ENCODE measurements at places on chromosomes 2 and 18.

DNA sequence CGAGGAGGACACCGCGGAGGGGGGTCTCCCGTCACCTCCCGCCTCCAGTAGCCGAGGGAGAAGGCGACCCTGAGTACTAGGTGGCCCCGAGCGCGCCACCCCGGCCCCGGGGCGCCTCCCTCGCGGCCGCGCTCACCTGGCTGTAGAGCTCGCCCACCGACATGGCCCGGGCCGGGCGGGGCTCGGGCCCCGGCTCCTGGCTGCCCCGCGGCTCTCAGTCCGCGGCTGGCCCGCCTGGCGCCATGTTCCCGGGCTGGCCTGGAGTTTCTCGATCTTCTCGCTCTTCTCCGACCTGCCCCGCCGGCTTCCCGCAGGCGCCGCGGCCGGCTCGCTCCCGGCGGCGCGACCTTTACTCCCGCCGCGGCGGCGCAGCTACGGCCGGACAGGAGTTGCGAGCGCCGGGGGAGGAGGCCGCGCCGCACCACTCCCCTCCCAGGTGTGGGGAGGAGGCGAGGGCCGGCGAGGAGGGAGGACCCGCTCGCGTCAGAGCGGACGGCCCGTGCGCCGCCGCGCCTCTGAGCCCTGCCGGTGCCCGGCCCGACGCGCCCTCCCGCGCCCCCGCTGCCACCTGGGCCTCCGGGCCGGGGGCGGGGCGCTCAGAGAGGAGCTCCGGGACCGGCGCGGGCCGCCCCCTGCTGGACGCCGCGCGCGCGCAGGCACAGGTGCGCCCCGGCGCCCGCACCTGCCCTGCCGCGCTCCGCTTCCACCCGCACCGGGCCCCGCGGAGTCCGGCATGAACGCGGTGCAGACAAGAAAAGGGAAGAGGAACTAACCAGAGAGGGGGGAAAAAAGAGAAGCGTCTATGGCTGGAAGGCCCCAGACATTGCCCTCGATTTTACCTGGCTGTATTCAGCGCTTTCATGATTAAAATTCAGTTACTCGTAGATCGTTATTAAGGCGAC lies at the start of gene MYO5B:
Gene MYO5B, minus strand, starts transcription at position 517 of the 902 bp plus-strand sequence. Its CDS starts 354 bp downstream, at position 163.
- no peak for DNase-seq

DNA sequence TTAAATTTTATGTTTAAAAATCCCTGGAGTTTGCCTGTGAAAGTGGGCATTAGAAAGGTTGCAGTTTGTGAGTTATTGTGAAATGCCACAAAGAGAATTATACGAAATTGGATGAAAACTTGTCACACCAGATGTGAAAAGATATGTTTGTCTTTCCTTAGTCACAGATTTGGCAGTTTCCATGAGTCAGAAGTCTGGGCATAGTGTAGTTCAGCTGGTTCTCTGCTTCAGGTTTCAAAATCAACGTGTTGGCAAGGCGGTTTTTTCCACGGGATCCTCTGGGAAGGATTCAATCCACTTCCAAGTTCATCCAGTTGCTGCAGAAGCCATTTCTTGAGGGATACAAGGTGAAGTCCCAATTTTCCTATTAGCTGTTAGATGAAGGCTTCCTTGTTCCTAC lies 658.0 kb upstream of the CDH2 start:
- no peak for DNase-seq

- DNase-seq, result peak; percentile 61
Observed at GRCh38 chr2:59301466-59302402, 1060.6 kb upstream of the FANCL start.

GRCh38 chr2:205175831-205176230 lies 506.5 kb upstream of the NRP2 start:
- no peak for DNase-seq

GRCh38 chr2:50878251-50878650 lies 153.7 kb downstream of the NRXN1 start:
- no peak for DNase-seq

DNA sequence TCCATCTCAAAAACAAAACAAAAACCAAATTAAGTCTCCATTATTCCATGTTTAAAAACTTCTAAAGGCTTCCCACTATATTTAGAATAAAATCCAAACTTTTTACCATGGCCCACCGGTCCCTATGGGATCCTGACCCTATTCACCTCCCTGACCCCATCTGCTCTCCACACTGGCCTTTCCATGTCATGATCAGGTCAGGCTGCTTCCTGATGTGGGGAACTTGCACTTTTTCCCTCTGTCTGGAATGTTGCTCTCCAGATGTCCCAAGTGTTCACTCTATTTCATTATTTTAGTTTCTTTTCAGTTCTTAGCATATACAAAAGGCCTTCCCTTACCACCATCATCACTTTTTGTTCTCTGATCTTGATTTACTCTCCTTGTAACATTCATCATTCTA lies 7.5 kb upstream of the MTA3 start:
- DNase-seq, result no peak

DNA sequence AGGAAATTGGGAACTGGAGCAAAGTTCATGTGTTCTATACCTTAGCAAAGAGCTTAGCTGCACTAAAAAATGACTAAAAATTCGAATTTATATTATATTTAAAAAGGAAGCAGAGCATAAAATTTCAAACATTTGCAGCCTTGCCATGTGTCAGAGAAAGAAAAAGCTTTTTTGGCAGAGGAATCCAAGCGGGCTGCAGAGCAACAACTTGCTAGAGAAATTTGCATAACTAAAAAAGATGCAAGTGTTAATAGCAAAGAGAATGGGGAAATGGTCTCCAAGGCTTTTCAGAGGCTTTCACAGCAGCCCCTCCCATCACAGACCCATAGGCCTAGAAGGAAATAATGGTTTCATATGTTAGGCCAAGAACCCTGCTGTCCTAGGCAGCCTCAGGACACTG lies 1315.9 kb downstream of the DSC3 start:
- DNase-seq, result no peak

- DNase-seq, result peak; percentile 78
Observed at GRCh38 chr18:45775241-45775676, 50.2 kb upstream of the SIGLEC15 start.

DNA sequence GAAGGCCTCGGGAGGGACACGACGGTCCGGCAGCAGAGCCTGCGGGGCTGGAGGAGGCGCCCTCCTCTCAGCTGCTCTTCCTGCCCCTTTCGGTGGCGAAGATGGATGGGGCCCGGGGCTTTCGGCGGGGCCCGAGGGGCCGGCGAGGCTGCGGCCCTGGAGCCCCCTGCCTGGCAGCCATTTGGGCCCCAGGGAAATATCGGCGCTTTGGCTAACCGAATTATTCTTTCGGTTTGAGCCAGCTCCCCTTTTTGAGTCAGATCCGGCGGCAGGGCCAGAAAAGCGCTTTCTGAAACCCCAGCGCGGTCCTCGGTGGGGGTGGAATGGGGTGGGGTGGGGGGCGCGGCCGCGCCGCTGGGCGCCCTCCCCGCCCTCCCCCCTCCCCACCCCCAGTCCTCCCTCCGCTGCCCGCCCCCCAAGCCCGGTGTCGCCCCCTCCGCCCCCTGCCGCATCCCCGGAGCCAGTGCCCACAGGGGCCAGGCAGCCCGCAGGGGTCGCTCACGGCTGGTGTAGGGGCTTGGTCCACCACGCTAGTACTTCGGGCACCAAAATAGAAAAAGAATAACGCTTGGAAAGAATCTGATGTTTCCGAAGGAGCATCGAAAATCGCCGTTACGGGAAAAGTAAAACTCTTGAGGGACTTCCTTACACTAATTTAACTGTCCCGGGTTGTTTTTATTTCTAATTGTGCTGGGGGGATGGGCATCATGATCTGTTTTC lies 9.1 kb upstream of the ARID5A start:
- no peak for DNase-seq

DNA sequence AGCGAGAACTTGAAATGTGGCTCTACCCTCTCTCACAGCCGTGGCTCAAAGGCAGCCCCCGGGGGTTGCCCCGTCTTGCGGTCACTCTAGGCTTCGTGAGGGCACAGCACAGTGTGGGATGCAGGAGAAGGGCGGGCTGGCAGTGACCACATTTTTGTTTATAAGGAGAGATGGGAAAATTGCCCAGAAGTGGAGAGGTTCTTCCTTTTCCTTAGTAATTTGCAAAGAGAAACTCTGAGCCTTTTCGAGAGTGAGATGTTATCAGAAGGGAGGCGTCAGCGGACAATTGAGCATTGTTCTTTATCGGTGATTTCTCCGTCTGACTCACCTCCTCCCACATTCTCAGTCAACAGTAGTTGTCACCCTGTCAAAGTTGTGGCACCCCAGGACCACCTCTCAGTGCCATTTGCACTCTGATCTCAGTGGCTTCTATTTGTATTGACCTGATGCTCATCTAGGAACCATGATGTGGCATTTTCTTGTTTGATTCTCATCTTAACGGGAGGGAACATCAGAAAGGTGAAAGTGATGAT lies 89.6 kb downstream of the ACAA2 start:
- no peak for DNase-seq

Data from head of caudate nucleus (tissue), 42 donors.